ENCODE measurements at places on chromosomes 6 and 20.

- DNase-seq: no peak
These were observed 182.7 kb downstream of the TBX18 start for GRCh38 chr6:84581494-84582259.

GRCh38 chr6:46098678-46099077, 31.1 kb upstream of the ENPP4 start:
- DNase-seq: no peak

- no peak for DNase-seq
These were observed 25.4 kb downstream of the KIAA0319 start for GRCh38 chr6:24620637-24621036.

DNA sequence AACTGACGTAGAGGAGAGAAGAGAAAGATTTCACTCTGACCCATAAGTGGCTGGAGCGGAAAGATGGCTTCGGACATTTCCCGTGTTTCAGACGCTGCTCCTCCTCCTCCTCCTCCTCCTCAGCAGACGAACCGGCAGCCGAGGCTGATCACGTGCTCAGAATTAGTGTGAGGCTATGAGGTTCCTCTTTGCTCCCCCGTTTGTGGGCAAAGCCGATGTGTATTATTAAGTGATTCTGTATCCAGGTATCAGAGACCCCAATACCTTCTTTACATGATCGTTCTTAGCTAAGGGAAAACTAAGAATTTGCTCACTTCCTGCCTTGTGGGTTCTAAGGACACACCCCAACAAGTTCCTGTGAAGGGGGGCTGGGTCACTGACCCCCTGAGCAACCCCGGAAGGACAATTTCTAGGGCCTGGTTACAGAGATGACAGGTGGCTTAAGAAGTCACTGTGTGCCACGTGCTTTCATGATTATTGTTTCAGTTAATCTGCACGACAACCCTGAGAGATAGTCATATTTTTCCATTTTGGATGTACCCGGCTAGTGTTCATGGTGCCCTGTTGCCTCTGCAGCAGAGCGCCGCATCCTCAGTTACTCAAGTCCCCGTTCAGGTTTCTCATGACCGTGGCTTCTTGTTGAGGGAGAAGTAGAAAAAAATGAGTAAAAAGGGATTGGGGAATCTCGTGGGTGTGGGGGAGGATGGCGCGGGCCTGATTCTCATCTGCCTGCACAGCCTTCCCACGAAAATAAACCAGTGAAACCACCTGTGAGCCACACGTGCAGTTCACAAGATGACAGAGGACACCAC, 671.8 kb downstream of the QKI start:
- no peak for DNase-seq

DNA sequence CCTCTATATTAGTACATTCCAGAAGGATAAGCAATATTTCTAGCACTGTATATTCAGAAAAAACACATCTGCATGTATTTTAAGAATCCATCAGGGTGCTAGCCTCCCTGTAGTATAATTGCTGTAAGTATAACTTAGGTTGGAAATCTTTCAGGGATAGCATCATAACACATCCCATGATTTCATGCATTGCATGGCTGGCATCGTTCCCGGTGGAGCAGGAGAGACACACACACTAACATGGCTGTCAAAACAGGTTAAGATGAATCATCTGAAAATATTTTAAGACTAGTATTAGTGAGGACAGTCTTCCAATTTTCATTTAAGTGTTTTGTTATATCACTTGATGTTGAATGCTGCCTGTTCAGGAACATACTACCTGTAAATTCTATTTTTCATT, 32.1 kb upstream of the CENPW start:
- DNase-seq: no peak

- no peak for DNase-seq
These were observed 398.4 kb downstream of the BTBD9 start for GRCh38 chr6:38241200-38241871.

- DNase-seq: no peak
These were observed 145.1 kb downstream of the PREX1 start for GRCh38 chr20:48682529-48683363.

- DNase-seq: no peak
These were observed 753.4 kb upstream of the MMS22L start for GRCh38 chr6:98036344-98036923.

- DNase-seq: no peak
These were observed 2.2 kb upstream of the TAP2 start for GRCh38 chr6:32840604-32841246.

GRCh38 chr6:143406673-143407072, 43.8 kb downstream of the ADAT2 start:
- DNase-seq: no peak

GRCh38 chr6:53899512-53899911, 104.7 kb downstream of the LRRC1 start:
- DNase-seq: no peak

- no peak for DNase-seq
These were observed 270.5 kb downstream of the ESR1 start for GRCh38 chr6:152078001-152078400.

GRCh38 chr20:19823971-19824370, 65.9 kb downstream of the RIN2 start:
- no peak for DNase-seq

DNA sequence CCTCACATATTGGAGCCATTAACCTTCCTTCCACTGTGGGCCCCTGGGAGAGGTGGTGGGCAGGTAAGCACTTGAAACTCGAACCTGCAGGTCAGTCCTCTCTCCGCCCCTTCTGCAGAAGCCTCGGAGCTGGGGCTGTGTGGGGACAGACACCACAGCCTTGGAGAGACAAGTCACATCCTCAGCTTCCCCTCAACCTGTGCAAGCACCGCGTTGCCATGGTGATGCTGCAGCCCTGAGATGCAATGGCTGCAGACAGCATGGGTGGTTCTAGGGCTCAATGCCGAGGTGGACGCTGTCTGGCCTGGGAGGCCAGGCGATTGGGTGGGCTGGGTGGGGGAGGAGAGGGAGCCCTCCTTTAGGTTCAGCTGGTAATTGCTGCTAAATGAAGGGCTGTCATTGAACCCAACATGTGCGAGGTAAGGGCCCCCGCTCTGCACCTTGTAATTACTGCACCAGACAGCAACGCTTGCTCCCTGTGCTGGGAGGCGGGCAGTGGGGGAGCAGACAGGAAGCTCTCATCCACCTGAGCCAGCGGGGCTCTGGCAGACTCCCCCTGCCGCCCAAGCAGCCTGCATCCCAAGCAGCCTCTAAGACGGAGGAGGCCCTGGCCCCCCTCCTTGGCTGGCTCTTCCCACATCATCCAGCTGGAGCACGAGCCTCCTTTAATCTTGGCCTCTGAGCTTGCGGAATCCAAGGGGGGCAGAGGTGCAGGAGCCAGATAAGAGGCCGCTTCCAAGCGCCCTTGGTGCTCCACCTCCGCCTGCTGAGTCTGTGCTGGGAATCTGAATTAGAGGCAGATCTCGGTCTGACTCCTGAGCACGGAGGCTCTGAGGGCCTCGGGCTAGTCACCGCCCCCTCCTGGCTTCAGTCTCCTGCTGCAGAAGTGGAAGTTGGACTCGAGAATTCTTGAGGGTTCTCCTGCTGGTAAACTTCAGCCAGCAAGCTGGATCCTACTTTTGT, 39.8 kb upstream of the CDH22 start:
- no peak for DNase-seq

- no peak for DNase-seq
These were observed 293.9 kb upstream of the PTCHD4 start for GRCh38 chr6:48404927-48405326.

DNA sequence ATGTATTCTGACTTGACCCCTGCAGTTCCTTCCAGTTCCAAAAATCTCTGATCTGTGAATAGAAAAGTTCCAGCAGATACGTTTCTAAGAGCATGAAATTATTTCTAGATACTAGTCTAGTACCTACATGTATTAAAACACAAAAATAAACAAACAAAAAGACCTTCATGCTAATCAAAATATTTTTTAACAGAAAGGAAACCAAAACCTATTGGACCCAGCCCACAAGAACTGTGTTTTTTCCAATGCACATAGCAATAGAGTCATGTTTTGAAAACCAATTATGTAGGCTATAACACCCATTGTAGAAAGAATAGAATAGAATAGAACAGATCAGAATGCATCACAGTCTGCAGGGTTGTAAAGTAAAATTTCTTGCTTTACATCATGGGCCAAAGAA, 158.6 kb upstream of the TNFAIP3 start:
- no peak for DNase-seq

- DNase-seq: no peak
These were observed 385.2 kb downstream of the FRK start for GRCh38 chr6:115675443-115675842.

DNA sequence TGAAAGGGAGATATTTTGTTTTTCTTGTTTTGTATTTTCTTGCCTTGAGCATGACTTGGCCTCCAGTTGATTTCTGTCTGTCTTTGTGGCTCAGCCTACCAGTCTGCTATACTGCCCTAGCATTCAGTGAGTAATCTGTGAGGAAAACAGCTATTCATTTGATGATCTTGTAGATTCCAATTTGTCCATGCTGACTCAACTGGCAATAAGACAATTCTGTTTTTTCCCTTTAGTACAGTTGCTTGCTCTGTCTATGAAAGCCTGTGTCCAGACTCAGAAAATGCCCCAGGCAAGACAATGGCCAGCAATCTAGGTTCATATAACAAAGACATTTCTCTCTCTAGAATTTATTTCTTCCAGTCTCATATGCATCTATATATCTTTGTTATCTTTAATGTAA, 10.9 kb upstream of the SOX4 start:
- DNase-seq: no peak

- DNase-seq: peak; percentile 46
These were observed 616 bp downstream of the CHMP4B start for GRCh38 chr20:33811776-33812151.

GRCh38 chr6:11494786-11495564, 42.6 kb upstream of the TMEM170B start:
- no peak for DNase-seq

DNA sequence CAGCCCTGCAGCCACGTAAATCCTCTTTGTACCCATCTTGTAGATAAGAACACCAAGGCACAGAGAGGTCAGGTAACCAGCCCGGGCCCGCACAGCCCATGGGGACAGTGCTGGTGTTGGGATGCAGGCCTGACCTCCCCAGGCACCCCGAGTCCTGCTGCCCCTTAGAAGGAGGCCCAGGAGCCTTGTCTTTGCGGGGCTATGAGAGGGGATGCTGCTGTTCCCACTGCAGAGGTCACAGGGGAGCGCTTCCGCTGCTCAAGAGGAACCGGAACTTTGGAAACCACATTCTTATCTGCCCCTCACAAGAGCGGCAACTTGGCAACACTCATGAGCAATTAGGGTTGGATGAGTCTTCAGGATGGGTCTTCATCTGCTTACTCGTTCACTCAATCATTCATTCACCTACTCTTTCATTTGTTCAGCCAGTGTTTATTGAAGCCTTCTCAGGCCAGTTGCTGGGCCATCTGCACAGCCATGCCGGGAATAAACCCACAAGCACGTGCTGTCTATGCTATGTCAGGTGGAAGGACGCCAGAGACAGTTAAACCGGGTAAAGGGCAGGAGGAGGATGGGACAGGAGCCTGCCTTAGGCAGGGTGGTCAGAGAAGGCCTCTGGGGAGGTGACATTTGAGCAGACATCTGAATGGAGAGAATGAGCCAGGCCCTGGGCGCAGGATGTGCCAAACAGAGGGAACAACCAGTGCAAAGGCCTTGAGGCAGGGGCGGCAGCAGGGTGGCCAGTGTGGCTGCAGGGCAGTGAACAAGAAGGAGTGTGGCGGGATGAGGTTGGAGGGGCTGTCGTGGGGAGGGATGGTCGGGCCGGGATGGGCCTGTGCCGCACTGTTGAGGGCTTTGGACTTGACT, 60.8 kb downstream of the RBM38 start:
- DNase-seq: peak; percentile 62

DNA sequence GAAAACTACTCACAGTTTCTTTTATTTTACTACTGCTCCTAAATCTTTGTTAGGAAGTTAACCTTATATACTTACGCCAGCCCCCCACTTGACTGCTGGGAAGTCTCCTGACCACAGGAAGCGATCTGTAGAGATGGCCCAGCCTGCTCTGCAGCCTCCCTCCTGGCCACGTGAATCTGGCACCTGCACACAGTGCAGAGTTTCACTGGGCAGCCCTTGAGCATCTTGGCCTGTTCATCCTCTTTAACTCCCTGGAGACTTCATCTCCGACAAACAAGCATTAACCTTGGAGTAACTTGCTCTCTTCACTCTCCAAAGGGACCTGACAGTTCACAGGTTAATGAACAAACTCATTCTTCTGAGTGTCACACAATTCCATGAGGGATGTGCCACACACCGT, 294.1 kb downstream of the BTBD9 start:
- DNase-seq: no peak

DNA sequence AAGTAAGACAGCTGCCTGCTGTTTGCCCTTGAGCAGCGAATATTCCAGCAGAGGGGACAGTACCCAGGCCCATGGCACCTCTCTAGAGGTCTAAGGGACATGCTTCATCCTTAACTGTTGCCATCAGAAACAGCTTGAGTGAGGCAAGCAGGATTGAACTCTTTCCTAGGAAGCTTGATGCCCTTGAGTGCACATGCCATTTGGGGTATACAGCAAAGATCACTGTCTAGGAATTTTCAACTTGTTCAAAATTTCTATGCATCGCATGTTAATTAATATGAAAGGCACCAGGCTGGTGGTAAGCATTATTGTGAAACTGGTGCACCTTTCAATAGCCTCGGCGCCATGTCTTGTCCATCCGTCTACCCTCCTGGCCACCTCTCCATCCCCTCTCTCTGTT, 54.1 kb downstream of the EDN1 start:
- no peak for DNase-seq

DNA sequence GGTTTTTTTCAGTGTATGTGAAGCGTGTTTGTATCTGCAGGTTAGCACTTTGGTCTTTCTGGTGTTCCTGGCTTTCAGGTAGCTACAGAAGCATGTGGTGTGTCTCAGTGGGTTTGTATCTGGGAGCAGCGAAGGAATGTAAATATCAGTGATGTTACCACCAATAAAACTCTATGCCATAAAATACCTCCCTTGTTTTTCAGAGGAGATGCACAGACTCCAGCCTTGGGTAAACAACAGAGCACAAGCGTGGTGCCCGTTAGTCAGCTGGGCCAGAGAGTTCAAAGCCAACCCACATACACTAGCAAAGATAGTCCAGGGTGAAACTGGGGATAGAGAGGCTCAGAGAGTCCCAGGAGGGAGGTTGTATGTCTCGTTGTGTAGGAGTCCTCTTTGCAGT, 393.8 kb downstream of the SMOC2 start:
- no peak for DNase-seq

- peak; percentile 52 for DNase-seq
These were observed 19.4 kb downstream of the COL11A2 start for GRCh38 chr6:33172688-33173534.

DNA sequence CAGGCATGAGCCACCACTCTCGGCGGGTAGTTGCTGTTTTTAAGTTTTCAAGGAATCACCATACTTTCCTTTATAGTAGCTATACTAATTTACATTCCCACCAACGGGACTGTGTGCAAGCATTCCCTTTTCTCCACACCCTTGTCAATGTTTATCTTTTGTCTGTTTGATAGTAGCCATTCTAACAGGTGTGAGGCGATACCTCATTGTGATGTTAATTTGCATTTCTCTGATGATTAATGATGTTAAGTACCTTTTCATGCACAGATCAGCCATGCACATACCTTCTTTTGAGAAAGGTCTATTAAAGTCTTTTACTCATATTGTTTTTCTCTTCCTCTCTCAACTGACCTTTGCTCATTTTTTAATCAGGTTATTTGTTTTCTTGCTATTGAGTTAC, 43.0 kb upstream of the CCND3 start:
- DNase-seq: no peak

- DNase-seq: no peak
These were observed 4.4 kb downstream of the GSS start for GRCh38 chr20:34951252-34951651.

GRCh38 chr20:61205769-61206168, 46.3 kb upstream of the CDH4 start:
- DNase-seq: no peak

All from GM19239 (cell line).